ENCODE measurements at places on chromosomes 6 and 20. TPM values are rescaled to one million over a fixed set of nuclear protein-coding genes. Genes with fewer than 3 reads are reported as not detected.

DNA sequence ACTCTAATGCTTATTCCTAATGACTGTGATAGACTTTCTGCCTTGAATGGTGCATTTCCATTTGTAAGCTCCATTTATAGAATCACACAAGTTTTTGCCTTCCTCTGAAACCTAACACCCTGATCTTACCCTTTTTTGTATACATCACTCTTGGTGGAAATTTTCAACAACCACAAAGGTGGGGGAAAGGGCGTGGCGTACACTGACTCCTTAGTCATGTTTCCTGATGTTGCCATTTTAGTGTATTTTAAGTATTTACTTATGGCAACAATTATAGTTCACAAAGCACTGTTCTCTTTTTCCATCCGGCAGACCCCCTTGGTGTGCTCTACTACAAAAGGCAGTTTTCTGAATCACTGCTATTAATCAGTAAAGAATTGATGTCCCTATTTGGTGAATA is 92.0 kb downstream of the ATXN1 start:
- DNase-seq: no peak

DNA sequence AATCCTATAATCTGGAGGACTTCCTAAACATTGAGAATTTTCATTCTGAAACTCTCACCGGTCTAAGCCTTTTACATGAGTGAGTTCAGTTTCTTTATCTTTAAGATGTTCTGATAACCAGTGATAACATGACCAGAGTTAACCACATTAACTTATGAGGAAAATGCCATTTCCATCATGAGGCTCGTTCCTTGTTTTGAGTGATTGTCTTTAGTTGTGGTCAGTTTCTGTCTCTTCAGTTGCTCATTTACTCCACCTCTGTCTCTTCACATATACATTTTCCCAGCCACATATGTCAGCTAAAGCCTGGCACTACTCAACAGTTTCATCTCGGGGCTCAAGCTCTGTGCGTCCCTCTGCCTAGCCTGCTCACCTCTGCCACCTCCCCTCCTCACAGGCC is 70.4 kb downstream of the JAG1 start:
- no peak for DNase-seq

DNA sequence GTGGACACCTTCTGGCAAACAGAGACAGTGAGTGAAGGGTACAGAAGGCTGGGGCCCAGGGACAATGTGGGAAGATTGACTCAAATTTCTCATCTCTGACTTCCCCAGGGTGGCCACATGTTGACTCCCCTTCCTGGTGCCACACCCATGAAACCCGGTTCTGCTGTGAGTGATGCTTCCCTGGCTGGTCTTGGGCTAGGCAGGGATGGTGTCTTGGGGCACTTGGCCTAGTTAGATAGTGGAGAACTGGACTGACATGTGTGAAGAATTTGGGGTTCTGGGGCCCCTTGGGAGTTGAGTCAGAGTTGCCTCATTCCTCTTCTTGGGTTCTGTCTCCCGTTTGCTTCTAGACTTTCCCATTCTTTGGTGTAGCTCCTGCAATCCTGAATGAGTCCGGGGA is 34.2 kb downstream of the GSS start:
- DNase-seq: no peak

GRCh38 chr6:39312912-39313525 is 1.2 kb downstream of the KCNK17 start:
- DNase-seq: no peak

GRCh38 chr20:23331450-23332350 is 18.9 kb upstream of the NXT1 start:
- DNase-seq: no peak

DNA sequence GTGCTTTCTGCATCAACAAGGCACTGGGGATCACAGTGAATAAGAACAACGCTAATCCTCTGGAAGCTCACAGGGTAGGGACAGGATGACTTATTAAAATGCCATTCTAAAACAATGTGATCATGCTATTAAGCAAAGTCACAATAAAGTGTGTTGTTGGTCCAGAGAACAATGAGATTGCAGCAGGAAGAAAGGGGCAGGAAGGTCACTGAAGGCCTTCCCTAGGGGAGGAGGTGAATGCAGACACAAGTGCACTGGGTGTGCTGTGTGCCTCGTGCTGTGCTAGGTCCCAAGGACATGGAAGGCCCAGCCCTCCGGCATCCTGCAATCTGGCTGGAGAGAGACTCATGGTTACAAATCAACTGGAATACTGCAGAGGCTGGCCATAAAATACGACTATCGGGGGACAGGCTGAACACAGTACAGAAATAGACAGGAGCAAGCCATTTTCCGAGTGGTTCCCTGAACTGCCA is 55.7 kb downstream of the LYRM4 start:
- DNase-seq: no peak

FAM83C gene
- not detected for total RNA-seq

MANEA gene
- 4.4 TPM for total RNA-seq

GRCh38 chr6:162630069-162630468 is 97.5 kb downstream of the PRKN start:
- no peak for DNase-seq

FOXS1 gene
- not detected for total RNA-seq

DNA sequence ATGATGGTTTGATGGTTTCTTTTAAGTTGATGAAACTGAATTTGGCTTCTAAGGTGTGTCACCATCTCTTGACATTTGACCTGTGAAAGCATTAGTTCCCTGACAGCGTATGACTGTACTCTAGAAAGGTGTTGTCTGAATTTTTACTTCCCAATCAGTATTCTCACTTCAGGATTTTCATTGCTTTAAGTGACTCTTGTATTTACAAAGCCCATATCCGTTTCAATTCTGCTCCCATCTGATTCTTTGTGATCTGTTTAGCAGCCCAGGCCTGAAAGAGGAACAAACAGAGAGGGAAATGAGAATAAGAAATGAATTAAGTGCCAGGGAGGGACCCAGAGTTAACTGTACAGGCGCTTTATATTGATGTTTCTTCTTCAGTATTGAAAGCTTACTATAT is 73.7 kb downstream of the FARS2 start:
- DNase-seq: no peak

GRCh38 chr6:7163661-7164071 is 55.9 kb downstream of the RREB1 start:
- no peak for DNase-seq

DNA sequence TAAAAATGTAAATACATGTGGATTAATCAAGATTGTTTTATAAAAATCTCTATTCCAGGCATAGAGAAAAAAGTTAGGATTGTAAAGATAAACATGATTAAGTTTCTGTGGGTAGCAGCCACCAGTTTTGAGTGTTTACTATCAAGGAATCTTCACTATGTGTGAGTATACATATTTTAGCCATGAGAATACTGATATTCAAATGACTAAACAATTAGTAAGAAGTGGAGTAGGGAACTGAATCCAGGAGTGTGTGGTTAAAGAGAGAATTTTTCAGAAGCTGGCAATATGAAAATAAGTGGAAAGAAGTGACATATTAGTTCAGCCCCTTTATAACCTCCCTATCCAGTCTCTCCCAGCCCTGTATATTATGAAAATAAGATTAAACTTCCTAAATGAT is 10.3 kb downstream of the ELOVL2 start:
- DNase-seq: no peak

MEI4 gene
- total RNA-seq: not detected

PRDM13 gene
- not detected for total RNA-seq

DNA sequence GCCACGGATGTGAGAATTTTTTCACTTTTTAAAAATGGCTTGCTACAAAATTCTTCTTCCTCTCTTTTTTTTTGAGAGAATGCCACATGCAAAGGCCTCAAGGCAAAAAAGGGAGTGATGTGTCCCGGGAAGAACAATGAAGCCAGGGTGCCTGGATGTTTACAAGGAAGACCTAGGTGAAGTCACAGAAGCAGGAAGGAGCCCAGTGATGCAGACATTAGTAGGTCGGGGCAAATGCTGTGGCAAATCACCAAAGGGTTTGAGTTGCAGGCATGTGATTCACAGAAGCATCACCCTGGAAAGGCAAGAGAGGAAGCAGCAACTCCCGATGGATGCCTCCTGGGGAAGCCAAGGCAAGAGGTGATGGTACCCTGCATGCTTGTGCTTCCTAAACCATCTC is 46.8 kb downstream of the FARS2 start:
- no peak for DNase-seq

TRIM15 gene
- not detected for total RNA-seq

- DNase-seq: no peak
Observed at GRCh38 chr6:50717734-50718457, 4.6 kb downstream of the TFAP2D start.

ATP5F1E gene
- total RNA-seq: 66.1 TPM

FLRT3 gene
- total RNA-seq: not detected

DNA sequence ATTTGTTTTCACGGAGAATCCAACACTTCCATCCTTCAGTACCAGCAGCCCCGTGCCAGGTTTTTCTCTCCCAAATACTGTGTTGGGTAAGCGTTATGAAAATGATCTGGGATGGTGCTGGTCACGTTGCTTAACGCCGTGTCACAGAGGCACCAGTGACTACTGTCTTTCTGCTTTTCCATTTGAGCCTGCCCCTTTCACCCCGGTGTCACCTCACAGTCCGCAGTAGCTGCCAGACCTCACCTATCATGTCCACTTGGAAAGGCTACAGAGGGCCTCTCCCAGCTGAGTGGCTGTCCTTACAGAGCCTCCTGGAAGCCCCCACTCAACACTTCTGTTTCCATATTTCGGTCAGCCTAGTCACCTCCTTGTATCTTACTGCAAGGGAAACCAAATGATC is 176.5 kb upstream of the ARID1B start:
- no peak for DNase-seq

RAB32 gene
- total RNA-seq: 22.5 TPM

RNF144B gene
- total RNA-seq: 7.9 TPM

DNA sequence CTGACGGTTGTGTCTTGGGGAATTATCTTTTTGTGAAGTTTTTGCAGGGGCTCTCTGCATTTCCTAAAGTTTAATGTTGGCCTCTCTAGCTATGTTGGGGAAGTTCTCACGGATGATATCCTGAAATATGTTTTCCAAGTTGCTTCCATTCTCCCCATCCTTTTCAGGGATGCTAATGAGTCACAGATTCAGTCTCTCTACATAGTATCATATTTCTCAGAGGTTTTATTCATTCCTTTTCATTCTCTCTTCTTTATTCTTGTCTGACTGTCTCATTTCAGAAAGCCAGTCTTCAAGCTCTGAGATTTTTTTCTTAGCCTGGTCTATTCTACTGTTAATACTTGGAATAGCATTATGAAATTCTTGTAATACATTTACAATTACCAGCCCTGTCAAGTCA is 61.3 kb downstream of the UNC5CL start:
- no peak for DNase-seq

- no peak for DNase-seq
Observed at GRCh38 chr20:62104791-62105345, 17.4 kb upstream of the LSM14B start.

DNA sequence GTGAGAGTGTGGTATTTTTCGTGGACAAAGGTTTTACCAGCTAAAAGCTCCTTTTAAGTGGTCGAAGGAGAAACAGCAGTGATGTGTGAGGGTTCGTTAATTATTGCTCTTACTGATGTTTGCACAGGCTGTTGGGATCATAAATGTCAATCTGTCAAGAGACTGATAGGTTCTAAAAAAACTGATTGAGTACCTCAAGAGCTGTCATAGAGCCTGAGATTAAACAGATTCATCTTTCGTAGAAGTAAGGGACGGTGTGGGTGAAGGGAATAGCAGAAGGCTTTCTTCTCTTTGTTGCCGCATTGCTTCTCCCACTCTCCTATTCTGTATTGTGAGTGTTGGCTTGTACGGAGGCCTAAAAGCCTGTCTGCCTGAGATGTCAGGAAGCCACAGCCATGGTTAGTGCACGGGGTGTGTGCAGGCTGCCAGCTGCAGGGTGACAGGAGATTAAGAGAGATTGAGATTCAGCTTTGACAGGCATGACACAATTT is 291.0 kb downstream of the ZFAND3 start:
- no peak for DNase-seq

- DNase-seq: peak; percentile 23
Observed at GRCh38 chr20:25739615-25740320, 43.1 kb upstream of the ZNF337 start.

- no peak for DNase-seq
Observed at GRCh38 chr6:5202941-5203340, 57.8 kb downstream of the LYRM4 start.

GRCh38 chr20:47606983-47607613 is 105.4 kb downstream of the NCOA3 start:
- DNase-seq: no peak
